Hematopoietic multipotent progenitor cell treated with erythropoietin and hydrocortisone succinate and interleukin-3 and kit ligand, for 8 days (in vitro differentiated cells): ENCODE measurements at places on chromosomes 2 and 18.
A peak's percentile ranks its signal among the peaks of the same experiment; 100 is the strongest.

- DNase-seq = no peak
These were observed 80.4 kb downstream of the PMAIP1 start for GRCh38 chr18:59980188-59980637.

DNA sequence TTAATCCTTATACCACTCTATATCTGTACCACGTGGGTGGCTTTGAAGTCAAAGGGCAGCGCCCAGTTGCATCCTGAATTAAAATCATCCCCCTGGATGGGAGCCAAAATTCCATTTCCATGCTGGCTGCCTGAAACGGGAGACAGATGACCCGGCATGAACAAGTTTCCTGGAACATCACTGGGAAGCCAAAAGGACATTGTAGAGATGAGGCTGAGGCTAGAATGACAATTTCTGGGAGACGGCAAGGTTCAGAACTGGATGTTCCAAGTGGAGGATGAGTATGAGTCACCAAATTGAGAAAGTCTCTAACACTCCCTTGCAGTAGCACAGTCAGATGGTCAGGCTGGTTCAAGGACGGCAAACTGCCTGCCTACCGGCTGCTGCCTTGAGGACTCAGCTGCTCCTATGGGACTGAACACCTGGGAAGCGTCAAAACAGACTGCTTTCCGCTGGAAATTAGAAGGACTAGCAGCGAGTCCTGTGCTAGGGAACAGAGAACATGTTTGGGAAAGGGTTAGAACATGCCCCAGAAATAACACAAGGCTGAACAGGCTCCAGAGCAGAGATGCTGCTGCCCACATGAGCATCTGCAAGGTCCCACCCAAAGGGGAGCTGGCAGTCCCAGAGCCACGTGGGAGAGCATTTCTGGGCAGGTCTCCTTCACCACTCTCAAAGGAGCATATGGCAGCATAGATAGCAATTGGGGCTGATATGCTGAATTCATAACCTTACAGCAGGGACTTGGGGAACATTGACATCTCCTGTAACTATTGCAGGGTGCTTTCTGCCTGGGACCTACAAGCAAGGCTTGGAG, 32.0 kb downstream of the YPEL5 start:
- peak; percentile 98 for DNase-seq

DNA sequence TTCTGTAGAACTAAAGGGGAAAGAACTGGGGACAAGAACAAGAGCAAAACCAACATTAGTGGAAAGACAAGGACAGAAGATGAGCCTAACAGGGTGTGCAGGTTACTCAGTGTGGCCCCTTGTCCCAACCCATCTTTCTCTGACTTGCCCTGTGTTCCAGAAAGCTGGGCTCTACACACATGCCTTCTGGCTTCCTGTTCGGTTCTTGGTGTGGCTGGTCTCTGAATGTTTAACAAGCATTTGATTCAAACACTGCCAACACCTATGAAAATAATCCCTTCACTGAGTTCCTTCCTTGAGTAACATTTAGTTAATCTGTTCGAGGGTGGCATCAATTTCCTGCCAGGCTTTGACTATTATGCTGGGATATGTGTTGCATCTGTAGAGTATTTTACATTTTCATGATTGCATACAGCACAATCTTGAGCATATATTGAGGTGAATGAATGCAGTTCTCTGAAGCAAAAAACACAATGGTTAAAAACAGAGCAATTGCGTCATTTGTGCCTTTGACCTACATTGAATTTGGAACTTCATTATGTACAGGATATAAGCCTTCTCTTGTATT, 83.3 kb downstream of the MBD2 start:
- DNase-seq = no peak

GRCh38 chr2:1740716-1741589, 3.4 kb downstream of the PXDN start:
- DNase-seq = no peak
